ENCODE measurements at places on chromosomes 13 and 19.

- DNase-seq, result no peak
These were observed 174.2 kb downstream of the TEX29 start for GRCh38 chr13:111494641-111495040.

DNA sequence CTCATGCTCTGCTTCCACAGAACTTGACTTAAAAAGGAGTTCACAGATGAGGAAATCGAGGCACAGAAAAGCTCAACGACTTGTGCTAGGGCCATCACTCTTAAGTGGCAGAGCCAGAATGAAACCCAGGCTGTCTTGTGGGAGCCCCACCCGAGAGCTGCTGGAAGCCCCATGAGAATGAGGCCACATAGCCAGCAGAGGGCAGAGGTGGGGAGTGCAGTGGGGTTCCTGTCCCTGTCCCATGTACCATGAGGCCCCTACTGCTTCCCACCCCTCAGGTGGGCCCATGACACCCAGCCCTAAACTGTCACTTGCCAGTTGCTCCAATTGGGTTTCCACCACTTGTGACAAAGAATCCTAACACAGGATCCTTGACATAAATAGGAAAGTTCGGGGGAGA, 175.9 kb downstream of the IRS2 start:
- DNase-seq, result peak; percentile 5

- DNase-seq, result no peak
These were observed at the start of gene SPACA7 for GRCh38 chr13:112376050-112376681. TSS of gene SPACA7 (plus strand) at chr13:112376355. CDS start at chr13:112376386, 31 bp downstream.

- peak; percentile 14 for DNase-seq
These were observed 11.7 kb downstream of the ATP7B start for GRCh38 chr13:51999510-51999911.

DNA sequence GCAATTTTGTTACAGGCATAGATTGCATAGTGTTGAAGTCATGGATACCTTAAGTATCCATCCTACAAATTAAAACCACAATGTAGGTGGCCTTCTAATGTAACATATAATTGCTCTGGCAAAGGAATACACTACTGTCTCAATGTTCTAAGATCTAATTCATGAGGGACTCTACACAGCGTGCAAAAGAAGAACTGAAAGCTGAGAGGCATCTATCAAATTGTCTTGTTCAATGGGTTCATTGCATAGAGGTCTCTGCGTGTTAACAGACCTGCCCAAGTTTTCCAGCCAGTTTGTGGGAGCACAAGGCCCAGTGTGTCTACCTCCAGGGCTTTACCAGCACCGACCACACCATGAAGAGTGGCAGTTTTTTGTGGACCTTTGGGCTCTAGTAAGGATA, 451.4 kb downstream of the ITGBL1 start:
- no peak for DNase-seq

DNA sequence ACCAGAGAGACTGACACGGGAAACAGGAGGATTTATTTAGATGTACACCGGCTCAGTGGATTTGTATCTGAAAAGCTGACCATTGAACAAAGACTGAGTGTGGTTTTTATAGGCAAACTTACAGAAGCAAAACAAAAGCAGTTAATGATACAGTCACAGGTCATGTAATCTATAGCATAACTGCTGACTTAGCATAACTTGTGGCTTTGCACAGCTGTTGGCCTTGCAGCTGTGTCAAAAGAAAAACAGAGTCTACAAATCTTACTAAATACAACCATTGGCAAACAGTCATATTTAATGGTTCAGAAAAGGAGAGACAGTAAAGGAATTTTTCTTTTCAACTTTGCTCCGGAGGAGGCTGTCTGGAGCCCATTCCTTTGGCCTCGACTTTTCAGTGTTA, 2.3 kb upstream of the ILF3 start:
- DNase-seq, result no peak

GRCh38 chr13:35851356-35851755, 279.8 kb downstream of the DCLK1 start:
- DNase-seq, result no peak

GRCh38 chr13:27336014-27336673, 65.5 kb downstream of the RASL11A start:
- DNase-seq, result no peak

- no peak for DNase-seq
These were observed 73.8 kb upstream of the FRY start for GRCh38 chr13:31957772-31958171.

DNA sequence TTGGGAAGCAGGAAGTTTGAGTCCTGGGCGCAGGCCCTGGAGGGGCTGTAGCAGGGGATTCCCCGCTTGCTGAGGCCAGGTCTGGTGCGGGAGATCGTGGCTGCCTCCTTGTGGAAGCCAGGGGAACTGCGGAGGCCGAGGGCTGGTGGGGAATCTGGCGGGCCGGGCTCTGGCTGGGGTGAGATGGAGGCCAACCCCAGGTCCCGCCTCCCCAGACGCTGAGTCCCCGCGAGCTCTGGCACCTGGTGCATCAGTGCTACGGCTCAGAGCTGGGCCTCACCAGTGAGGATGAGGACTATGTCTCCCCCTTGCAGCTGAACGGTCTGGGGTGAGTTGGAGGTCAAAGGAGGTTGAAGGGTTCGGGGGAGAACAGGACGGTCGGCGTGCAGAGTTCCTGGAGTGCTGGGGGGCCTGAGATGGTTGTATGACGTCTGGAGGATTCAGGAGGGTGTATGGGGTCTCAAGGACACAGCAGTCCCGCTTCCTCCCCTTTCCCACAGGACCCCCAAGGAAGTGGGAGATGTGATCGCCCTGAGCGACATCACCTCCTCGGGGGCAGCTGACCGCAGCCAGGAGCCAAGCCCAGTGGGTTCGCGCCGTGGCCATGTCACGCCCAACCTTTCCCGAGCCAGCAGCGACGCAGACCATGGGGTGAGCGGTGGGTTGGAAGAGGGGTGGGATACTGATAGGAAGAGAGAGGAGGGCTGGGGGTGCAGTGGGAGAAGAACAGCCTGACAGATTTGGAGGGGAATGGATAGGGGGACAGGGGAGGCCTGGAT, 13.1 kb downstream of the GRAMD1A start:
- peak; percentile 72 for DNase-seq

DNA sequence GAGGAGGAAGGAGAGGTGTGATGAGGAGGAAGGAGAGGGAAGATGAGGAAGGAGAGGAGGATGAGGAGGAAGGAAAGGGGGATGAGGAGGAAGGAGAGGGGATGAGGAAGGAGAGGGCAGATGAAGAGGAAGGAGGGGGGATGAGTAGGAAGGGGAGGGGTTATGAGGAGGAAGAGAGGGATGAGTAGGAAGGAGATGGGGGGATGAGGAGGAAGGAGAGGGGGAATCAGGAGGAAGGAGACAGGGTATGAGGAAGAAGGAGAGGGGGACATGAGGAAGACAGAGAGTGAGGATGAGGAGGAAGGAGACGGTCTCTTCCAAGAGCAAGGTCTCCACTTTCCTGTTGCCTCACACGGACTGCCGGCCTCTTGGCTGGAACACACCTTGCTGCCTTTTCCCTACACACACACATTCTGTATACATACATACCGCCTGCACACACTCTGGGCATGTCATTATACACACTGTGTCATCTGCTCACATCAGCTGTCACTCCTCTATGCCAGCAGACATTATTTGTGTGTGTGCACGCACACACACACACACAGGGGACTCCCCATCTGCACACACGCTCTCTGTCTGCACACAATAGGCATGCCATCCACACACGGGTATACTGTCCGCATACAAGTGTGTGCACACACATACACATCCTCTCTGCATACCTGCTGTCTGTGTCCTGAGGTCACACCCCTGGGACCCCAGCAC, 11.1 kb upstream of the VSTM2B start:
- peak; percentile 36 for DNase-seq

GRCh38 chr13:90428522-90429210, 918.8 kb upstream of the MIR17HG start:
- DNase-seq, result no peak

DNA sequence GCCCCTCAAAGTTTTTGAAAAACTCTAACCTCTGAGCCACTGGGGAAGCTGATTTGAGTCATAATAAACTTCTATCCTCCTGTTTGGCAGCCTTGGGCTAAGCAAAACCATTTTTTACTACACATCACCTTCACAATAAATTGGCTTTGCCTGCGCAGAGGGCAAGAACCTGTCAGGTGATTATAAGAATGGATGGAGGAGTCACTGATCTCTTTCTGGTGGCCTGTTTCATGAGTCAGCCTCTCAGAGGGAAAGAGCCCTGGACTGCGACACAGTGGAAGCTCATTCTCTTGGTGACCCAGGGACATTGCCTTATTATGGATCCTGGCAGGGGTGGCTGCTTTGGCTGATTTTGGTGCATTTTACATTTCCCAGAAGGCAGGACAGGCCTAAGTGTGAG, 17.5 kb upstream of the PSG9 start:
- no peak for DNase-seq

- no peak for DNase-seq
These were observed 3.8 kb downstream of the C13orf46 start for GRCh38 chr13:113969973-113970611.

- DNase-seq, result no peak
These were observed 717 bp upstream of the NALCN start for GRCh38 chr13:101417043-101417406.

GRCh38 chr13:85799097-85799582, at the start of gene SLITRK6:
TSS of gene SLITRK6 (minus strand) at chr13:85799419. CDS start at chr13:85796508, 2,911 bp downstream.
- peak; percentile 39 for DNase-seq

DNA sequence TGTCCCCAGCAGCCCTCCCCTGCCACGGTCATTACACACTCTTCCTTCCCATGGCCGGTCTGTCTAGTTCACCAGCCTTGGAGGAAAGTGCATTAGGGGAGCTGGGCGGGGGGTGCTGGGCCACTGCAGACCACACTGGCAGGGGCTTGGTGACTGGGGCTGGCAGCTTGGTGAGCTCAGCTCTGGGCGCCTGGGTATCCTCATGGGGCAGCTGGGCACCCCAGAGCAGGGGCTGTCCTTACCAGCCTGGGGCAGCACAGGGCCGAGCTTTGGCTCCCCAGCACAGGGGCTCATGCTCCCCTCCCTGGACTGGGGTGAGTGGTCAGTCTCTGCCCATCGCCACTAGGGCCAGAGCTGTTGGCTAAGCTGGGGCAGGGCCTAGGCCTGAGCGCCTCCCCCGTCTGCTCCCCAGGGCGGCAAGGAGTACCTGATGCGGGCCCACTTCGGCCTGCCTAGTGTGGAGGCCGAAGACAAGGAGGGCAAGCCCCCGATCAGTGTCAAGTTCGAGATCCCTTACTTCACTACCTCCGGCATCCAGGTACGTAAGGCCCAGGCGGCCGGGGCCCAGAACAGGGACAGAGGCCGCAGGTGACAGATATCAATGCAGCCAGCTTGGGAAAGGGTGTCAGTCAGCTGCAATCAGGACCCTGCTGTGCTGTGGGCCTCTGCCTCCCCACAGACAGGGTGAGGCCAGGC, 35.5 kb downstream of the AP1M1 start:
- DNase-seq, result no peak

- no peak for DNase-seq
These were observed 228.3 kb downstream of the TUBA3C start for GRCh38 chr13:18953139-18953930.

GRCh38 chr19:52990759-52991418, 22.8 kb upstream of the ERVV-1 start:
- DNase-seq, result no peak

- peak; percentile 96 for DNase-seq
These were observed 25.1 kb downstream of the TMPRSS9 start for GRCh38 chr19:2385053-2385721.

GRCh38 chr13:37385956-37386670, 212.5 kb downstream of the POSTN start:
- no peak for DNase-seq

DNA sequence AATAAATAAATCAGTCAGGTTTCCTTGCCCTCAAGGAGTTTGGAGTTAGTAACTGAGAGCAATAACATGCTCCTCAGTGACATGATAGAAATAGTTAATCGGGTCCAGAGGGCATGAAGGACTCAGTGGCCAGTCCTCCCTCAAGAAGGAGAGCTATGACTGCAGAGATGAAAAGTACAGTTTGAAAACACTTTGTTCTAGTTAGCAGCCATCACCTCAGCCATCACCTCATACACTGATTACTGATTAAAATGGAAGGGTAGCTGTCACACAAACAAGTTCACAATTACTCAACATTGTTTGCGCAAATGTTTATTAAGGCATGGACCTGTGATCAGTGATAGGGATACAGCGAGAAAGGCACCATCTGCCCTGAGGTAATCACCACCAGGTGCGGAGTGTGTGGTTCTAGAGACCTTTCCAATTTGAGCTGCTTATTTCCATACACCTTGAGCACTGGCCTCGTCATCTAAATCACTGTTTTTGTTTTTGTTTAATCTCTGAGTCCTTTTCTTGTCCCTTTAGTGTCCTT, 85.3 kb upstream of the RAP2A start:
- no peak for DNase-seq

- no peak for DNase-seq
These were observed 6.4 kb upstream of the XPO4 start for GRCh38 chr13:20908714-20909497.

DNA sequence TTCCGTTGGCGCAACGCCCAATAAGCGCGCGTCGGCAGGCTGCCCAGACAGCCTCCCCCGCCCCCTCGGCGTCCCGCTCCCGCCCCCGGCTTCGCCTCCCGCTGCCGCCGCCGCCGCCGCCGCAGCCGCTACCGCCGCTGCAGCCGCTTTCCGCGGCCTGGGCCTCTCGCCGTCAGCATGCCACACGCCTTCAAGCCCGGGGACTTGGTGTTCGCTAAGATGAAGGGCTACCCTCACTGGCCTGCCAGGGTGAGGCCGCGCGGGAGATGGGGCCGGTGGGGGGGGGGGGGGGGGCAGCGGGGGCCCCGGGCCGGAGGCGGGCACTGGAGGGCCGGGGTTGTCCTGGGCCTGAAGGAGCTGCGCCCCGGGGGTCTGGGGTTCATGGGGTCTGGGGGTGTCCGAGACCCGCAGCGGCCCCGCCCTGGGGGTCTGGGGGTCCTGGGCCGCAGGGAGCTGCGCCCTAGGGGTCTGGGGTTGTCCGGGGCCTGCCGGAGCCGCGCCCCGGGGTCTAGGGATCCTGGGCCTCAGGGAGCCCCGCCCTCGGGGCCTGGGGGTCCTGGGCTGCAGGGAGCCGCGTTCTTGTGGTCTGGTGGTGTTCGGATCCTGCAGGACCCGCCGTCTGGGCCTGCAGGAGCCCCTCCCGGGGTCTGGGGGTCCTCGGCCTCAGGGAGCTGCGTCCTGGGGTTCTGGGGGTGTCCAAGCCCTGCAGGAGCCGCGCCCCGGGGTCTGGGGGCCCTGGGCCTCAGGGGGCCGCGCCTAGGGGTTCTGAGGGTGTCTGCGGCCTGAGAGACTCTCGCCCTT, at the start of gene HDGFL2:
Gene HDGFL2, plus strand, starts transcription at position 124 of the 801 bp plus-strand sequence. Its CDS starts 54 bp downstream, at position 178.
- DNase-seq, result no peak

DNA sequence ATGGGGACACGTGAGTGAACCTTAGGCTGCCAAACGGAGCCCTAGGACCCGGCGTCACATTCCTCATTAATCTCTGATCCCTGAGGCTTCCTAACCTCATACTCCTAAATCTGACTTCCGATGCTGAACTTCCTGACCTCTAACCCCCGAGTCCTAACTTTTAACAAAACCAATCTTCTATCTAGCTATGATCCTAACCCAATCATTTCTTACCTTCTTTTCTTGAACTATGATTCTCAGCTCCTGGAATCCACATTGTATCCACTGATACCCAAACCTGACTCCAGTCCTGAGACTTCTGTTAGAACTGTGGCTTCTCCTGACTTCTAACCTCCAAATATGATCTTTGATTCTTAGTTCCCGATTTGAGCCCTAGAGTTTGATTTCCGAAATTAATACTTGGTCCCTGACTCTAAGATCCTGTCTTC, 447 bp downstream of the NFKBIB start:
- DNase-seq, result no peak

GRCh38 chr13:52459668-52460067, 4.4 kb downstream of the CKAP2 start:
- no peak for DNase-seq

Data from DMS53 (cell line).